ENCODE measurements at places on chromosomes 2 and 18.

GRCh38 chr18:63677500-63678225 is 16.0 kb upstream of the SERPINB3 start:
- no peak for DNase-seq

- no peak for DNase-seq
Observed at GRCh38 chr2:184031402-184032147, 566.8 kb upstream of the ZNF804A start.

DNA sequence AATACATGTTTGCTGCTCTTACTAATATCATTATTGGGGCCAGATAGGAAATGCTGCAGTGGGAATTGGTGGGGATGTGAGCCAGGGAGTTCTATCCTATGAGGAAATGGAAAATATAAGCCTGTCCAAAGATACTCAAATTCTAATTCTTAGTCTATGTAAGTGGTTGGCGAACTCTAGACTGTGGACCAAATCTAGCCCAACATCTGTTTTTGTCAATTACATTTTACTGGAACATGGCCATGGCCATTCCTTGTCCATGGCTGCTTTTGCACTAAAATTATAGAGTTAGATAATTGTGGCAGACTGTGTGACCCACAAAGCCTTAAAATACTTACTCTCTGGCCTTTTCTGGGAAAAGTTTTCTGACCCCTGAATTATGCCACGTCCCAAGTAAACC is 113.3 kb downstream of the MGAT5 start:
- no peak for DNase-seq

- DNase-seq, result no peak
Observed at GRCh38 chr2:19504400-19505198, 146.2 kb upstream of the OSR1 start.

DNA sequence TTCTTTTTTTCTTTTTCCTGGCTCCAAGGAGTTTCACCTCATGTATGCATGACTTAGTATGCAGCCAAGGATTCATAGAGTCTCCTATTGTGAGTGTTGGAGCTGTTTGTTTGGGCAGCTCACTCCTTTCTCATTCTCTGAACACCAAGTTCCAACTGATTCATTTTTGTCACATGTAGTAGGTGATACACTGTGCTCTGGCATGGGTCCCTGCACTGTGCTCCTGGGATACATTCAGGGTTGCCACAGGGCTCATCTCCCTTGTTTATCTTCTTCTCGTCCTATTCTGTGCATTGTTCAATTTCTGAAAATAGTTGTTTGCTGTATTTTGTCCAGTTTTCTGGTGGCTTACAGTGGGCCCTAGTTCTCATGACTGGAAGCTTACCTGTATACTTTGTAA is 96.8 kb downstream of the ZNF407 start:
- DNase-seq, result no peak

DNA sequence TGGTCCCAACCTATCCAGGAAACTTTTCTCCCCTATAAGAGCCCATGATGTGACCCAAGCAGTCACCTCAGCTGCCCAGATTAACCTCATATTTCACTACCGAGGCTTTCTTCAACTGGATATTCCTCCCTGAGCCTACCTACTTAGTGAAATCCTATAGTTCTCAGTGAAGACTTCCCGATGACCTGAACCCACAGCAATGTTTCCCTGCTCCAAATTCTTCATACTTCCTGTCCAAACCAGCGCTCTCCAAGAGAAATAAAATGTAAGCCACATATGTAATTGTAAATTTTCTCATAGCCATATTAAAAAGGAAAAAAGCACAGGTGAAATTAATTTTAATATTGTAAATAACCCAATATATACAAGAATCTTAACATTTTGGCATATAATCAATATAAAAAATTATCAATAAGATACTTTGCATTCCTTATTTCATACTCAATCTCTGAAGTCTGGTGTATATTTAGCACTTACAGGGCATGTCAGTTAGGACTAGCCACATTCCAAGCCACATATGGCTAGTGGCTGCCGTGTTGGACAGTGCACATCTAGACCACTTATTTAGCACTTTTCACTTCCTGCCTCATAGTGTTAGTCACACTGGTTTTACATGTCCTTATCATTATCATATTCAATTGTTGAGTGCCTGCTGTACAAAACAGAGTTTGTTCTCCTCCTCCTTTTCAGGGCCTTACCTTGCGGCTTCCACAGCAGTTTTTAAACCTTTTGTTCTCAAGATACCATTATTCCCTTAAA is 1.9 kb upstream of the STAT4 start:
- DNase-seq, result no peak

DNA sequence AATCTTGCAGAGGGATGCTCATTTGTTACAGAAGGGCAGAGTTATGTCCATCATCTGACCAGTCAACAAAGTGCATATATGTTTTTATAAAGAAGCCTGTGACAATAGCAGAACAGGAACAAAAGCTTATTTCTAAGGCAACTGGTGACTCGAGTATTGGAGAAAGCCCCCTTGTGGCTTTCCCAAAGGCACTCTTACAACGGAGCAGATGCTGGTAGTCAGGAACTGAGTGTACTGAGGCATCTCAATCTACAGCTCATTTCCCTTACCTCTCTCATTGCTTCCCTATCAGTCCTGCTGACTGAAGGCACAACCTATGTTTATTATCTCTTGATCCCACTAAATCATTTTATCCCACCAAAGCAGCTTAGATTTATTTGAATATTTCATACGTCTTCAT is 557.1 kb upstream of the CHAC2 start:
- DNase-seq, result no peak

GRCh38 chr2:238096311-238097011 is 3.7 kb upstream of the ESPNL start:
- no peak for DNase-seq

DNA sequence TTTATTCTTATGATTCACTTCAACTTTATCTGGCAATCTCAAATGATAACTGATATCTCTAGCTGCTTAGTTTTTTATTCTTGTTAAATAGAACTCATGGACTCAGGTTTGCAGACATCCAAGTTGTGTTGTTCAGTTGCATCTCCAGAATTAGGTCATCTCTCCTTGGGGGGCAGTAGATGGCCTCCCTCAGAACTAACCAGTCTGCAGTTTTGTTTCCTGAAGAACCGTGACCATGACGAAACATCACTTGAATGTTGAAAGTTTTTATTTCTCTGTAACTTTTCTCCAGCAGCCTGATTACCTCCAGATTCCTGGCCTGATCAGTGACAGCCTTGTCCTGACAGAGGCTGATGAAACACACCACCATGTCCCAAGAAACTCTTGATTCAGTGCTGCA is 321.5 kb downstream of the GALNT13 start:
- no peak for DNase-seq

GRCh38 chr2:232689152-232689910 is 7.8 kb upstream of the GIGYF2 start:
- no peak for DNase-seq

DNA sequence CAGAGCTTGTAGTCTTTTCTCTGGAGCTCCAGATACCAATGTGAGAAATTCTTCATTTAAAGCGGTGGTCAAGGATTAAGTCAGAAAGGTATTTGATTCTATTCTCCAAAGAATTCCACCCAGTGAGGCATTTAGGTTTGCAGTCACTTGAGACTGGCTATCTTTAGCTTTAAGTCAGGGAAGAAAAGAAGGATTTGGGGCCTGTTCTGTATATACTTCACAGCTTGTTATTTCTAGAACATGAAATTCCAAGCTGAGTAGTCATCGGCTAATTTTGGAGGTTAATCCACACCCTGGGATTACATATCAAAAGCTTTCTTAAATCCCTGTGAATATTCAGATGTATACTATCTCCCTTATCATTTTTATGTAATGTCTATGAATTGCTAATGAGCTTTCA is 39.4 kb downstream of the MYOM1 start:
- DNase-seq, result no peak

DNA sequence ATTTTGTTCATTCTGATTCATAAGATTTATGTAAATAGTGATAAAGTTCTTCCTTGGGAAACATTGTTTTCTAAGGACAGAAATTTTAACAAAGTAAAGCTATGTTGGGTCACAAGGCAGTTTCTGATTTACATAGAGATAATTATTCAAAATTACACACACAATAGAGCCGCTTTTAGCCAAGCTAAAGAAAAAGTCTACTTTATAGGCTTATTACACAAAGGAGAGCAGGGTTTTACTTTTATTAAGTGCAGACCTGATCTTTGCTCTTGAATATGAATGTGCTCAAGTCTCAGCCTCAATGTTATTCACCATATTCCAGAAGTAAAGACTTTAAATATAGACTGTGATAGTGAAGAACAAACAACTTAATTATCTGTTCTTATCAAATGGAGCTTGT is 787.8 kb upstream of the LINC00305 start:
- no peak for DNase-seq

- no peak for DNase-seq
Observed at GRCh38 chr2:209425471-209426071, 1.7 kb downstream of the MAP2 start.

GRCh38 chr2:23696752-23697045 is 230.2 kb downstream of the ATAD2B start:
- DNase-seq, result no peak

GRCh38 chr2:179049546-179050311 is at the start of gene CCDC141:
Gene CCDC141 (minus strand): TSS chr2:179050137. CDS start chr2:179049941, 196 bp downstream.
- DNase-seq, result no peak

DNA sequence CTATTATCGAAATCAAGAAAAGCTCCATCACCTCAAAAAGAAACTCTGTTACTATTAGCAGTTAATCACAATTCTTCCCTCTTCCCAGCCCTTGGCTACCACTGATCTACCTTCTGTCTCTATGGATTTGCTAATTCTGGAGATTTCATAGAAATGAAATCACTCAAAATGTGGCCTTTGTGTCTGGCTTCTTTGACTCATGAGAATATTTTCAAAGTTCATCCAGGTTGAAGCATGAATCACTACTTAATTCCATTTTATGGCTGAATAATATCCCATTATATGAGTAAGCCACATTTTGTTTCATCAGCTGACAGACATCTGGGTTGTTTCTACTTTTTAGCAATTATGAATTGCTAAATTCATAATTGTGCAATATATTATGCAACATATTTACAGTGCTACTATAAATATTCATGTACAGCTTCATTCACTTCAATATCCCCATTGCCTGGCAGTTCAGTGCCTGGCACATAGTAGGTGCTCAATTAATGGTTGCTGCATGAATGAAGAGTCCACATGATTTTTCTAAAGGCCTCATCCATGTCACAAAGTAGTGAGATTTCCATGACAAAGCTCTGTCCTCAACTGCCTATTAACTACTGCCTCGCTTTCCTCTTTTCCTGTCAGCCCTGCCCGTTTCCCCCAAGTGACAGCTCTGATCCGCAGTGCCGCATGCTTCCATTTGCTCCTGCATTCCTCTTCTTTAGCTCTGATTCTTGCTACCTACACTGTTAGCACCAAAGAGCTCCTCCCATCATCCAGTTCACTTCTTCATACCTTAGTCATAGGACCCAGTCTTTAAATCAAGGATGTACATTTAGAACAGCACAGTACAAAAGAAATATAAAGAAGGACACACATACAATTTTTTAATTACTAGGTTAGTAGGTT is 32.8 kb downstream of the CCDC93 start:
- DNase-seq, result no peak

GRCh38 chr2:200786423-200786822 is 25.3 kb upstream of the BZW1 start:
- DNase-seq, result no peak

DNA sequence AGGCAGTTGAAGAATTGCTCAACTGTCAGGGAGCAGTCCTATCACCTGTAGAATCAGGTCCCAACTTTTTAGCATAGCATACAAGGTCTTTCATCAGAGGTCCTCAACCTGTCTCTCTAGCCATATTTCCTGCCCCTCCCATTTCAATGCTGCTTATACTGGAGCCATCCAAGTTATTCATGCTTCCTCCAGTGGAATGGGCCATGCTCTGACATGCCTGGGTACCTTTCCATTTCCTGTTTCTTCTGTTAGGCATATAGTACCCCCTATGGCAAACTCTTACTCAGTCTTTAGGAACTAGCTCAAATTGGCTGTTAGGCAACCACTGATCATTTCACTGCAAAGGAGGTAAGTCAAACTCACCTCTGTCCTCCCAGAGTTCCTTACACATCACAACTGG is 51.0 kb upstream of the ABCA12 start:
- DNase-seq, result no peak

- DNase-seq, result no peak
Observed at GRCh38 chr18:60664736-60665135, 292.2 kb upstream of the MC4R start.

DNA sequence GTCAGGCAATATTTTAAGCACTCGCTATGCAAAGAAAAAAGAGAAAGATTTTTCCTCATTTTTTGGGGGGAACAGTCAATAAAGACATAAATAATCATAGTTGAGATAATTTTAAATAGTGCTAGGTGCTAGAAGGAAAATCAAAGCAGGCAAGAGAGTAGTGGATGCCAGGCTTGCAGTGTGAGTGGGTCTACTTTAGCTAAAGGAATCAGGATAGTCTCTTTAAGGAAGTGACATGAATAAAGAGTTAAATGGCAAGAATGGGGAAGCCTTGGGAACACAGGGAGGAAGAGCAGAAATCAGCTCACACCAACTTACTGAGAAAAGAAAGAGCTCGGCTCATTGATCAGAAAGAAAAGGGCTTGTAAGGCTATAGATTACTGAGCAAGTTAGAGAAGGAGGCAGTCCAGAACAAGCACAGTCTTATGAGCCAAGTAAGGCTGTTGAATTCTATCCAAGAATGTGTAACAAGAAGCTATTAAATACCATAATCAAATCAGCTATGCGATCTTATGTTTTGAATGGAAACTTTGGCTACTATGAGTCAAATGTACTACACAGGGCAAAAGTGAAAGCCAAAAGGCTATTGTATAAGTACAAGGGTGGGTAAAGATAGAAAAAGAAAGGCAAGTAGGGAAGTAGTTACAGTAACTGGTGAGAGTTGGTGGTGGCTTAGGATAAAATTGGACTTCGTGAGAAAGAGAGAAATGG is 833.8 kb upstream of the PIK3C3 start:
- no peak for DNase-seq

DNA sequence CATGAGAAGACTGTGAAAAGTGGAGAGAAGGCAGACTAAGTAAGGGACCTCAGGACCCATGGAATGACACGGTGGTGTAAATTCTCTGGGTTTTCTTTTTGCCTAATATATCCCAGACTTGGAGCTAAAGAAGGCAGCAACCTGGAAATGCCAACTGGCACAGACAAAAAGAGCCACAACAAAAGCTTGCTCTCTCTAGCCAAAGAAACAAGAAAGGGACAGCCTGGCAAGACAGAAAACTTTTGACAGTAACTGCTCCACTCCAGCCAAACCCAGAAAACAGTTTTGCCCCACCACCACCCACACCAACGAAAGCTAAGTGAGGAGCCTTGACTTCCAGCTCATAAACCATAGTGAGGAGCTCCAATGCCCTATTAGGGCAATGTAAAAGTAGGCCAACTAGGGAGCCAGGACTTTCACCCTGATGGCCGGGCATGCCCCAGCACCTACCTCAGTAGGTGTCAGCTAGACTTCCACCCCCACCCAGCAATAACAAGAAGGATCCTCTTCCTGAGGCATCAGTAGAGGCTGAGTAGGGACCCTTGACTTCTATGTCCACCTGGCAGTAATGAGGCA is 35.5 kb downstream of the PELI1 start:
- DNase-seq, result no peak

- no peak for DNase-seq
Observed at GRCh38 chr18:75471850-75472249, 44.3 kb upstream of the SMIM21 start.

GRCh38 chr18:58727776-58728500 is 56.7 kb downstream of the MALT1 start:
- DNase-seq, result no peak

GRCh38 chr18:62537042-62537894 is 14.4 kb downstream of the ZCCHC2 start:
- no peak for DNase-seq
